MG63 (cell line): ENCODE measurements at places on chromosomes 7 and 10. TPM values are rescaled to one million over a fixed set of nuclear protein-coding genes. Genes with fewer than 3 reads are reported as not detected.

Gene FFAR4
- total RNA-seq: 0.16 TPM in 1 of 2 replicates, not detected in the other

DNA sequence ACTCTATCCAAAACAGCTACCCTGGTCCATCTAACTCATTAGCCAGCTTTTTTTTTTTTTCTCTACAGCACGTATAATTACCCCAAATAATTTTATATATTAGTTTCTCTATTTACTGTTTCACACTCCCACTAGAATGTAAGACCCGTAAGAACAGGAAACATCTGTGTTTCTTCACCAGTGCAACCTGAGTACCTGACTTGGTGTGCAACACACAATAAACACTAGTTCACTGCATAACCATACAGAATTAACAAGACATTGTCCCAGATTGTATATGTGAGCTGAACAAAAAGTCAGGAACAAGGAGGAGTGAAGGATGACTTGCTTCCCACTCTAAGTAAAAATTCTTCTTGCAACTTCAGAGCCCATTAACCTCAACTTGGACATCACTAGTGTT is 180.2 kb upstream of the AKR1E2 start:
- DNase-seq: no peak

DNA sequence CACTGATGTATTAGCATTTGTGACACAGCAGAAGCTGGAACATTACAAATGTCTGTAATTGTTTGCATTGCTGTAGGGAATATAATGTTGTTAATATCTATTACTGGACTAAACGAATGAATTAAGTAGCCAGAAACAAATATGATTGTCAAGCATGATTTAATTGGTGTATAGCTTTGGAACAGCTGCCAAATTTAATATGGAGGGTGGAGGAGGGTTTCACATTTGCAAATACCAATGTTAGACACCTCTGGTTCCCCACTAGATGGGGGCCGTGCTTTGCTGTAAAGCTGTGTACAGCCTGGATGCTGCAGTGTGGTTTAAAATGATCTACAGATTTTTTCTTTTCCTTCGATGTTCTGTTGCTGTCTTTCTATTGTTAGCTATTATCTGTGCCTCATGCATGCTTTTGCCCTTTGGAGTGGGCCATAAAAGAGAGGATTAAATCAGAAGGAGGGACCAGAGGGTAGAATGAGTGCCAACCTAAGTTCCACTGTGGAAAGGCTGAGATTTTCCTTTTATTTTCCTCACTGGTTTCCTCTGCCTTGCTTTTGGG is 23.1 kb downstream of the DNAJB9 start:
- peak; percentile 3 for DNase-seq

Gene PTF1A
- not detected in 2 replicates for total RNA-seq

- DNase-seq: no peak
These were observed 68.4 kb upstream of the OIT3 start for GRCh38 chr10:72825163-72825562.

Gene LEP
- not detected in 2 replicates for total RNA-seq

Gene SPDYE11
- not detected in 2 replicates for total RNA-seq

DNA sequence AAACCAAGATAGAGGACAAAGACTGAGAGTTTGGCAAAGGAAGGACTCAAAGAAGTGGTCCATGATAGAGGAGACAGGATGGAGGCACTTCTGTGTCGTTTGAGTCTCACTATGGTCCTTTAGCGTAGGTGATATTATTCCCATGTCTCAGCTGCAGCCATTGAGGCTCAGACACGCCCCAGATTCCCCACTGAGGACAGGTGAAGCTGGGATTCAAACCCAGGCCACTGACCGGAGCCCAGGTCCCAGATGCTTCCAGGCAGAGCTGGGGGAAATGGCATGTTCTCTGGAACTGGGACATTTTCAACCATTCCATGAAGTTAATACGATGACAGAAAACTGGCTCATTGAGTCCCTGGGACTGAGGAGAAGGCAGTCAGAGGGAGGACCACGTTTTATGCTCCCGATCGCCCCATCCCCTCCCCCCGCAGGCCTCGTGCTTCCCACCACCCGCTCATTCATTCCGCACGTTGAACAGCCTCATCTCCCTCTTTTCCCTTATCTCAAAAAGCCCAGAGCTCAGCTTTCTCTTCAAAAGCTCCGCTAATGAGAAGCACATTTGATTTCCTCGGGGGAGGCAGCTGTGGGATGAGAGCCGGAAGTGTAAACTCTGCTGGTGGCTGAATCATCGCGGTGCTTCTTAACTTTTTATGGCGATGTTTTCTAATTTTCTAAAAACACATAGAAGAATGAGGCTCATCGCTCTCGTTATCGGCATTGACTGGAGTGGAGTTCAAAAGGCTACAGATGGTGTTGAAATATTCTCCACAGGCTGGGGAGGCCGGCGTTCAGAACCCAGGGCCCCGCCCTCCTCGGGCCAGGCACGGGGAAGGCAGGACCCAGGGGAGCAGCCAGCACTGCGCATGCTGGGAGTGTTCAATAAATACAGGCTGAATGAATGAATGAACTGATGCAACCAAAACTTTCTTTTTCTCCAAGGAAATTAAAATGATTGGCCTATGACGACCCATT is 64.0 kb downstream of the OAT start:
- DNase-seq: peak; percentile 66

Gene ZNF107
- 0.92 and 2.6 TPM in 2 replicates for total RNA-seq

GRCh38 chr7:2758673-2759616 is 70.9 kb downstream of the AMZ1 start:
- DNase-seq: no peak
